Head of caudate nucleus (tissue), 42 donors: ENCODE measurements at places on chromosomes 2 and 18.
A peak's percentile ranks its signal among the peaks of the same experiment; 100 is the strongest.

DNA sequence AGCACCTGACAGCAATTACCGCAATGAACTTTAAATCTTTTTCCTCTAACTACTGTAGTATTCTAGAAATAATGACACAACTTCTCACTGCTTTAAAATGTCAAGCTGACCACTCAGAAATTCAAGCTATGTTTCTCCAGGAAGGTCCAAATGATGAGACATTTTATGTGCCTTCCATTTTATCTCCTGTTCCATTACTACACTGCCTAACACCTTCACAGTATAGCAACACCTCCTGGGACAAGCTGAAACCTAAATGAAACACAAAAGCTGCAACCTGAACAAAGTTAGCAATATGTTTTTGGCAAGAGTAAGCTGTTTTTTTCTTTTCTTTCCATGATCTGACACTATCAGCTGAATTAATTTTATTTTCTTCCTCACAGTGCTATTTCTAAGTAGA lies 81.9 kb downstream of the IKZF2 start:
- no peak for DNase-seq

DNA sequence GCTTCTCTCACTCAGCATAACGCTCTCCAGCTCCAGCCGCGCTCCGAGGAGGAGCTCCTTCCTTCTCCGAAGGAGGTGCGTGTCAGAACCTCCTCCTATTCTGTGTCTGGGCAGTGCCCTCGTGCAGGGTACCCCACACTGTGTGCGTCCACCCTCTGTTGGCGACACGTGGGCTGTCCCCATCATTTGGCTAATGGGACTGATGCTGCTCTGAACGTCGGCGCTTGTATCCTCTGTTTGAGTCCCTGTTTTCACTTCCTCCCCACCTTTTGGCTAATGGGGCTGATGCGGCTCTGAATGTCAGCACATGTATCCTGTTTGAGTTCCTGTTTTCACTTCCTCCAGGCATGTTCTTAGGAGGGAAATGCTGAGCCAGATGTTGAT lies 22.2 kb downstream of the KCNG2 start:
- DNase-seq: no peak

DNA sequence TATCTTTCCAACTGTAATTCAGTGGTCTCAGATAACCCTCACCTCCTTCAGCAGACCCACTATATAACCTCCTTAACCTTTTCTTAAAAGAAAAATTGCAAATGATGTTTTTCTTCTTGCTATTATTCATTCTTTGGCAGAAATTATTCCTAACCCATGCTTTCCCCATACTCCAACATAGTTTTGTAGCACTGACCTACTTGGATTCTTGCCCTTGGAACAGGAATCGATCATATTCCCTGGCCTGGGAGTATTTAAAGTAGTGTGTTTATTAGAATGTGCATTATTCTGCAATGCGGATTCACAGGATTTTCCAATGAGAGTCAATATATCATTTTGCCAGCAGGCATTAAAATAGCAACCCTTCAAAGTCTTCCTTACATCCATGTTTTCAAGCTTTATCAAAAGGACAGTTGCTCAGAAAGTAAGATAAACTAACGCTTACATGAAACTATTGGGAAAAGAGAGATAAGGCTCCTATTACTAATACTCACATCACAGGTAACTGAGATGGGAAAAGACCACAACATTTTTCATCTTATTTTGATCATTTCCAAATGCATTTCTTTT lies 37.4 kb downstream of the CHN1 start:
- no peak for DNase-seq

DNA sequence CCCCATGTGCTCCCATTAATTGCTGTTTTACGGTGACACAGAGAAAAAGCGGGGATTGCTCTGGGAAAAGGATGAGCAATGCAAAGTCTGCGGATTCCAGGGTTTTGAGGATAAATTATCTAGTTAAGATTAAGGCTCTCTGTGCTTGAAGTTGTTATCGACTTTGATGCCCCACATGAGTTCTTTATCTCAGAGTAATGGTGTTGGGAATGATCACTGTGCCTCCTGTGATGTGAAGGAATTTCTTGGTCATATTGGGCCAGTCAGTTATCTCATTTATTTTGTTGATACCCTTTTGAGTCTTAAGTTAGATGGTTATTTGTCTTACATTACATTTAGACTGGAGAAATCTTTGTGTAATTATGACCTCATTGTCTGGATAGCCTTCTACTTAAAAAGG lies 184.6 kb upstream of the MEX3C start:
- no peak for DNase-seq

GRCh38 chr18:2971741-2972552 lies 41.0 kb downstream of the LPIN2 start:
- DNase-seq: peak; percentile 38

- no peak for DNase-seq
These were observed 63.5 kb downstream of the NRP2 start for GRCh38 chr2:205745661-205746419.

DNA sequence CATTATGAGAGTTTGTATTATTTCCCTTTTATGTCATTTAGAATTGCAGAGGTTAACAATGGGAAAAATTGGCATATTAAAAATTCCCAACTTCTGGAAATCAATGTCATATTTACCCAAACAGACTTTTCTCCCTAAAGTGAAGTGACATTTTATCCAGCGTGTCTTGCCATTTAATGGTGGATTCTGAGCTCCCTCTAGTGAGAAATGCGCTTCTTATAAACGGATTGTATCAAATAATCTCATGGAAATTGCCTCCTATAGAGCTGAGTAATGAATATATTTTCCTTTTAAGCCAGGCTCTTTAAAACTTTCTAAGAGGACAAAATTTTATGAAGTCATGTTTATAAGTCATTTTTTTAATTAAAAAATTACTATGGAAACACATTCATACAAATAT lies 5.7 kb upstream of the GCFC2 start:
- DNase-seq: no peak

DNA sequence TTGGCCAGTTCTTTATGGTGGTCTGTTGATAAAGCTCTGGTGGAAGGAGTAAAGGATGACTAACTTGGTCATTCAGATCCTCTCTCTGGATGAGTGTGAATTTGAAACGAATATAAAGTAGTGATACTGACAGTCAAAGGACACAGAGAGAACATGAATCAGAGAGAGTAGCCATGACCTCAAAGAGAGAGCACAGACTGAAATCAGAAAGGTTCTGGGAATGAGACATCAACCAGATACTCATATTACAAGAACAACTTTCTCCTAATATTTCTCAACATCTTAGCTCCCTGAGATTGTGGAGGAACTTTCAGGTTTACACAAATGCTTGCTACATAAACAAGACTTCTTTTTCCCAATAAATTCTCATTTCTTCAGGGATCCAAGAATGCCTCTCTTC lies 849.1 kb upstream of the CHAC2 start:
- DNase-seq: no peak

DNA sequence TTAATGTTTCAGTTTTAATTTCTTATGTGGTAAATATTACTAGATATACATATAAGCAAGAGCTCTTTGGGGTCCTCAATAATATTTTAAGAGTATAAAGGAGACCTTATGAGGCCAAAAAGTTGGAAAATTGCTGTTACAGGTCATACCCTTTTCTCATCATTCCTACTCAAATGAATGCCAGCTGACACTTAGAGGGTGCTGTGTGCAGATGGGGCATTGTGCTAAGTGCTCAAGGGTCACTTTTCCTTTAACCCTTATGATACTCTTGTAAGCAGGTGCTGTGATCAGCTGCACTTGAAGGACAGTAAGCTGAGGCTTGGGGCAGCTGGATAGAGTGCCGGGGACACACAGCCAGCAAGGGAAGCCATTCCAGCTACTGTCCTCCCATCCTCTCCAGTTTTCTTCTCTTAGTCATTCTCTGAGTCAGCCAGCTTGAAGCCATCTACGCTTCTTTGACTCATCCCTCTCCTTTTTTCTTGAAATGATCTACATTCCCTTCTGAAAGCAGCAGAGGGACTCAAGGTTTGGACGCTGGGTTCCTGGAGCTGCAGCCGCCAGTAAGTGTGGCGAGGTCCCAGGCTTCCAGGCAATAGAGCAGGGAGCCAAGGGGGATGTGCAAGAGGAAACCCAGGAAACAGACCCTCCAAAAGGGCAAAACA lies 42.0 kb upstream of the CREB1 start:
- DNase-seq: no peak

GRCh38 chr18:22045221-22045918 lies 124.0 kb upstream of the GATA6 start:
- DNase-seq: no peak

GRCh38 chr18:10242936-10243680 lies 211.3 kb upstream of the APCDD1 start:
- no peak for DNase-seq

- no peak for DNase-seq
These were observed 123.1 kb downstream of the PRPF40A start for GRCh38 chr2:152594022-152594766.

DNA sequence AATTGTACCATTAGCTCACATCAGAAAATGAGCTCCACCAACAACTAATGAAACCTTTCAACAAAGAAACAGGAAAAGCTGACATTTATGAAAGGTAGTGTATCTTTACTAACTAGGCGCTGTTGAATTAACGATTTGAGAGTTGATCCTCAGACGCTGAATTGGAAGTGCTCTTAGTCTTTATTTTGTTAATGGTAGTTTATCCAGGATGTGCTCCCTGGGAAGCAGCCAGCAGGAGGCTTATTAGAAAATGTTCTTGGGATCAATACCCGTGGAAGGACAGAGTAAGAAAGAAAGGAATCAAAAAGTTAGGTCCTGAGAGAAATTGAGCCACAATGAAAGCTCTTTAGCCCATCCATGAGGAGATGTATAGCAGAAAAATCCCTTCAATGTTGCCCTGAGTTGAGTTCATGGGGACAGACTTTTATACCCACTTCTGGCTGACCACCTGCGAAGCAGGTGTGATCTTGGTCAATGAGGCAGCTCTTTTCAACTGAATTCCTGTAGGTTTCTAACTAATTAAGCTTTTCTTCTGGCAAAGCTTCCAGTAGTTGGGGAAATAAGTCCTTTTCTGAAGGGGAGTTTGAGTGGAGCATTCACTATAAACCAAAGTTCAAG lies 492.6 kb upstream of the REG3G start:
- DNase-seq: no peak

DNA sequence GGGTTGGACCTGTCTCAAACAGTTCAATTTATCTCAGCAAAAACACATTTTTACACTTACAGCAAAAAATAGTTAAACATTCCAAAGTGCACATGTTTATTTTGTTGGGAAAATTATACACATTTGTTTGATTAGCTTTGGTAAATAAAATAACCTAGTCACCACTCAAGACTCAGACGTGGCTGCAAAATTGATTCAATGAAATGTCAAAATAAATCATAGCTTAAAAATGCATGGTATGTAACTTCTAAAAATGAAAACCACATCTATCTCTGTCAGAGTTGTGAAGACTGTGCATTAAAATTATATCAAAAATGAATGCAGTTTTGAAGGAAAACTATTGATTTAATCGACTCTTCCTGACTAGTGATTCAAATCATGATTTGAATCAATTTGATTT lies 56.7 kb downstream of the GALNT14 start:
- DNase-seq: no peak

DNA sequence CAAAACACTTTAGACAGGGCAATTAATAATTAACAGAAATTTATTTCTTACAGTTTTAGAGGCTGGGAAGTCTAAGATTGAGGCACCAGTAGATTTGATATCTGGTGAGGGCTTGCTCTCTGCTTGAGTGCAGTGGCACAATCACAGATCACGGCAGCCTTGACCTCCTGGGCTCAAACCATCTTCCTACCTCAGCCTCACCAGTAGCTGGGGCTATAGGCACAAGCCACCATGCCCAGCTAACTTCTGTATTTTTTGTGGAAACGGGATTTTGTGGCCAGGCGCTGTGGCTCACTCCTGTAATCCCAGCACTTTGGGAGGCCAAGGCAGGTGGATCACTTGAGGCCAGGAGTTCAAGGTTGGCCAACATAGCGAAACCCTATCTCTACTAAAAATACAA lies 29.0 kb upstream of the ACVR1 start:
- no peak for DNase-seq

GRCh38 chr2:163469561-163469962 lies 266.2 kb downstream of the FIGN start:
- DNase-seq: no peak

GRCh38 chr2:25551316-25551715 lies 122.1 kb downstream of the DTNB start:
- DNase-seq: no peak

DNA sequence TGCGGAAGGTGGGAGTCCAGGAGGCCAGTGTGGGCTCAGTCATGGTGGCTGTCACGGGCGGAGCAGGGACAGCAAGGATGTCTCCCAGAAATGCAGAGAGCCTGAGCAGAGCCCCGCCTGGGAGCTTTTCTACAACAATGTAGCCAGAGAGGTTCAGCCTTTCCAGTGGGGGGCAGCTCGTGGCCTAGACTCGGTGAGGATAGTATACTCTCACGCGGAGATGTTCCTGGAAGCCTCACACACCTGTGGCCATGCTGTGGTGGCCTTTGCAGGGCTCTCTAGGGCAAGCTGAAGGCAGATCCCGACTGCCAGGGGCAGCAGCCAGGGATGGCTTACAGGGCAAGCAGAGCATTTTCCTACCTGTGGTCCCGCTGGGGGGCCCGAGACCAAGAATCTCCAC lies 244.1 kb downstream of the LDLRAD4 start:
- no peak for DNase-seq
